Panc1 (cell line): ENCODE measurements at places on chromosomes 3 and 15. TPM values are rescaled to one million over a fixed set of nuclear protein-coding genes. Genes with fewer than 3 reads are reported as not detected.

DNA sequence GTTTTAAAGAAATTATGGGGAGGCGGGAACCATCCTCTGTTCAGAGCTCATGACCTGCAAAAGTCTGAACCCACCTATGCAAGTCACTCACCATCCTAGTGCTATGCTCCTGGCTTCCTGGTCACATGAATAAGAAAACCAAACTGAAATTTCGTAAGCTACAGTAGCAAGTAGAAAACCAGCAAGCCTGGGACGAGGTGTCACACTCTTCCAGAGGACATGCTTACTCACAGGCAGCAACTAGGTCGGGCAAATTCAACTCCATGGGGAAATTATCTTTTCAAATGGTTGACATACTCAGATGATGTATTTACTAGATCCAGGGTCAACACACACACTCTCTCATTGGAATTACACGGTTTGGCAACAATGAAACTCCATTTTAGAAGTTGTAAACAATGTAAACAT is 31.3 kb downstream of the LDHAL6B start:
- DNase-seq = no peak

DNA sequence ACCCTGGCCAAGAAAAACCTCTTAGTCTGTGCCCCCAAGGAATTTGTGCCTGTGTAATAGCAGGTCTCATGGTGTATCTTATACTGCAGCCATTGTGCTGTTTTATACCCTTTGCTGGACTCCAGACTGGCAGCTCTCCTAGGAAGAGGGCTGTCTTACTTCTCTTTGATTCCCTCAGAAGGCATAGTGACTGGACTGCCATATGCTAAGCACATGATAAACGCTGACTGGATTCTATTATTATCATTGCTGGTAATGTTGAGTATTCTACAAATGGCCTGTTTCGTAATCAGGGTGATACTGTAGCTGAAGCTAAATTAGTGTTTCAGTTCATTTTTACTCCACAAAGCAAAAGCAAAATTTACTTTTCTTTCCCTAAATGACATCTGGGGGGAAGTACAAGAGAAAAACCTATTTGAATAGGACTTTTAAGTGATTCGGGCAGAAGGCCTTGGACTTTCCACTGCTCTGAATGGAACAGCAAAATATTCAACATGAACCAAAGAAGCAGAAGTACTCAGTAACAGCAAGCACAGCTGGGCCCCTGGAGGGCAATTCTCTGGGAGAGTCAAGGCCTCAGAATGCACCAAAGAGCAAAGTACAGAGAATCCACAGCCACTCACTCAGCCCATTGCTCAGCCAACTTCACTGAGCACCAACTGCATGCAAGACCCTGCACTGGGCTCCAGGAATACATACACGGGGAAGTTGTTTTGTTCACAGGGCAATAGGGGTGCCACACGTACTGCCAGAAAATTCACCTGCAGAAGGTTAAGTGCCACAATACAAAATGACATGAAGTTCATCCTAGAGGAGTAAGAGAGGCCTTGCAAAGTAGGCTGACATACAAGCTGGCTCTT is 7.9 kb upstream of the BCL2A1 start:
- DNase-seq = no peak

LCTL gene
- not detected for total RNA-seq

DNA sequence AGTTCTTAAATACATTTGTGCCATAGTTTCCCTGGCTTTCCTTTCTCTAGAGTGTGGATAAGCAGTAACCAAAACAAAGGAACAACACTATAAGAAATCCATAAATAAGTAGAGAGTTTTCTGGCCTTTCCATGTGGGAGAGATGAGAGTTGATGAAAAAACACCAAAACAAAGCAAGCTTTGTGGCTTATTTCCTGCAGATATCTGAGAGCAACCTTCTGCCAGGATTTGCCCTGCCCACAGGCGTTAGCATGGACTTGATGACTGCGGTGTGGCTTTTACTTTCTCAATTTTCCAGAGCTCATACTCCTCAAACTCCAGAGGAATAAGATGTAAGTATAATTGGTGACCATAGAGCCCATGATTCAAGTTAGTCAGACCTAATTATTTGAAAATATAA is 194.9 kb downstream of the RAP2B start:
- no peak for DNase-seq

PDE8A gene
- total RNA-seq = 40.0 TPM

CLEC3B gene
- not detected for total RNA-seq

PRR23B gene
- total RNA-seq = not detected

GRCh38 chr3:5006755-5007202 is 27.5 kb downstream of the BHLHE40 start:
- no peak for DNase-seq

DNA sequence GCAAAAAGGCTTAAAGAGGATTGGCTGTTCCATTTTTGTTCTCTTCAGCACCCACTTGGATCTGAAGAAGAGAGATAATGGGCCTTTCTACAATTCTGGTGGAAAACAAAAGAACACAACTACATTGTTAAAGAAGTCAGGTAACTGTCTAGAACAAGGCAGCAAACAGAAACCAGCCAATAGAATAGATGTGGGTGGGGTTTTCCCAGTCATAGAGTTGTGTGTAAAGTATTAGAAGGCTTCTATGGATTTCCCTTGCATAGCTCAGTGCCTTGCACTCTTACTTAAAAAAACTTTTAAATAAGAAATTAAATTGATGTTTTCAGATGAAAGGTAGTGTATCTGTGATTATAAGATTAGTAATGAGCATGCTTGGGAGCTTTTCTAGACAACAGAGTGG is 462.7 kb upstream of the ATP11B start:
- DNase-seq = no peak

TRPM1 gene
- not detected for total RNA-seq

AGTR1 gene
- 0.28 TPM for total RNA-seq

- DNase-seq = no peak
Measured at GRCh38 chr15:74129586-74130154, 716 bp upstream of the ISLR2 start.

GRCh38 chr3:47227678-47228077 is 54.9 kb downstream of the KIF9 start:
- DNase-seq = no peak

PIGZ gene
- total RNA-seq = 6.3 TPM

SLC22A13 gene
- 0.33 TPM for total RNA-seq

DNA sequence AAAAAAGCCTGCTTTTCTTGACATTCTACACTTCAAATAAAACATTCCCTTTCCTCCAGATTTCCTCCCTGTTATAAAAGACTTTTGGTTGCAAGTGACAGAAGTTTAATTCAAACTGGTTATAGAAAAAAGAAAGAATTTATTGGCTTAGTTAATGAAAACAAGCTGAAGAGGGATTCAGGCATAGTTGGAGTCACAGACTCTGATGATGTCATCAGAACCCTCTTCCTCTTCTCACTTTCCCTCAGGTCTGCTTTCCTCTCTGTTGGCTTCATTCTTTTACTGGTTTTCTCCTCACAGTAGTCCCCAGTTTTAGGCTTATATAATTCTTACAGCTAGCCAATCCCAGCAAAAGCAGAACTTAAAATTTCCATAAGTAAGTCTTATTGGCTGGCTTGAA is 32.0 kb upstream of the MBNL1 start:
- DNase-seq = no peak

DNA sequence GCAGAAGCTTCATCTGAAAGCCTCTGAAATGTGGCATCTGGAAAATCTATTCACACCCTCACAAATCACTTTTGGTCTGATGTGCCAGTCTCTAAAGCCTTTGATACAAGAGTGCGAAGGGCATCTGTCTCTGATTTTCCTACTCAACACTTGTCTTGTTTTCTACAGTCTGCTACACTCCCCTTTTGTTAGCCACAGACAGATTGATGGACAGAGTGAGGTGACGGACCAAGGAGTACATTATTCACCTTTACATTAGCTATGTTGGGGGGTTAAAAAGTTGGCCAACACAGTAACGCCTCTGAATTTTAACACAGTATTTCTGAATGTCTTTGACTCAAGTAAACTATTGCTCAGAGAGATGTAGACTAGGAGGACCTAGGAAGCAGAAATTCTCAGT is 63.1 kb downstream of the TNIK start:
- no peak for DNase-seq

DNA sequence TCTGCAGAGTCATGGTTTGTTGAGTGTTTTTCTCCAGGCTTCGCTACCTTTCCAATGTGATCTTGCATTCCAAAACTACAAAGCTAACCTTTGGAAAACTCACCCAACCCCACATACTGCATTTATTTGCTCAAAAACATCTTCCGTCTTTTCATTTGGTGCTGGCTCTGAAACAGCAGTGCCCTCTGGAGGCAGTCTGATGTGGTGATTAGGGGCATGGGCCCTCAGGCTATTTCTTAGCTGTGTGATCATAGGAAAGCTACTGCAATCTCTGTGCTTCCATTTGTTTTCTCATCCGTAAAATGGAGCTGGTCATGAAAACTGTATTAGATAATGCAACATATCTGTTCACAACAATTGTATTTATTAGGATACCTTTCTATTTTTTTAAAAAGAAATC is 47.0 kb downstream of the MTHFS start:
- no peak for DNase-seq

DNA sequence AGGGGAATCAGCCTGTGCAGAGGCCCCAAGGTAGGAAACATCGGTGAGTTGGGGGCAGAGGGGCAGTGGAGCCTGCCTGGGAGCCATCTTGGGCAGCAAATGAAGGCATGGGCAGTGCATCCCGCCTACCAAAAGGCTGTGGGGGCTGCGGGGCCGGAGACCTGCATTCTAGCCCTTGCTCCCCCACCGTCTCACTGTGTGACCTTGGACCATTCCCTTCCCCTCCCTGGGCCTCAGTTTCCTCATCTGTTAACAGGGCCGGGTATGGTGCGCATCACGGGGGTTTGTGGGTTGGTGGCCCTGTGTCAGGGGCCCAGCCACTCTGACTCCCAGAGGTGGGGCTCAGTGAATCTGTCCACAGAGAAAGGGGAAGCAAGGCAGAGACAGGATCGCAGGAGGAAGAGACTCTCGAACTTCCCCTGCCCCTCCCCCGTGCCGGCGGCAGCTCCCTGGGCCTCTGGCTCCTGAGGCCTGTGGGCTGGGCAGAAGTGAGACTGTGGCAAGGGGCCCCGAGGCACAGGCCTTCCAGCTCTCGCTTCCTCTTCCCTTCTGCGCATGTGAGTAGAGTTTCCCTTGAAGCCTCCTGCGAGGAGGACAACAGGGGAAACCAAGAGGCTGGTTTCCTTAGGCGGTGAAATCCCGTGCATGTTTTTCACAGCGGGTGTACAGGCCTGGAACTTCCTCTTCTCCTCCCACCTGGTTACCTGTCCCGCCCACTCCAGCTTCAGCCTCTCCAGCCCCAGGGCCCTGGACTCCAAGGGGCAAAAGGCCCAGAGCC is 42.9 kb downstream of the IDH2 start:
- no peak for DNase-seq

GRCh38 chr15:38699633-38700230 is 135.1 kb upstream of the RASGRP1 start:
- no peak for DNase-seq

GRCh38 chr3:171936191-171936841 is 93.2 kb downstream of the TMEM212 start:
- DNase-seq = no peak

DNA sequence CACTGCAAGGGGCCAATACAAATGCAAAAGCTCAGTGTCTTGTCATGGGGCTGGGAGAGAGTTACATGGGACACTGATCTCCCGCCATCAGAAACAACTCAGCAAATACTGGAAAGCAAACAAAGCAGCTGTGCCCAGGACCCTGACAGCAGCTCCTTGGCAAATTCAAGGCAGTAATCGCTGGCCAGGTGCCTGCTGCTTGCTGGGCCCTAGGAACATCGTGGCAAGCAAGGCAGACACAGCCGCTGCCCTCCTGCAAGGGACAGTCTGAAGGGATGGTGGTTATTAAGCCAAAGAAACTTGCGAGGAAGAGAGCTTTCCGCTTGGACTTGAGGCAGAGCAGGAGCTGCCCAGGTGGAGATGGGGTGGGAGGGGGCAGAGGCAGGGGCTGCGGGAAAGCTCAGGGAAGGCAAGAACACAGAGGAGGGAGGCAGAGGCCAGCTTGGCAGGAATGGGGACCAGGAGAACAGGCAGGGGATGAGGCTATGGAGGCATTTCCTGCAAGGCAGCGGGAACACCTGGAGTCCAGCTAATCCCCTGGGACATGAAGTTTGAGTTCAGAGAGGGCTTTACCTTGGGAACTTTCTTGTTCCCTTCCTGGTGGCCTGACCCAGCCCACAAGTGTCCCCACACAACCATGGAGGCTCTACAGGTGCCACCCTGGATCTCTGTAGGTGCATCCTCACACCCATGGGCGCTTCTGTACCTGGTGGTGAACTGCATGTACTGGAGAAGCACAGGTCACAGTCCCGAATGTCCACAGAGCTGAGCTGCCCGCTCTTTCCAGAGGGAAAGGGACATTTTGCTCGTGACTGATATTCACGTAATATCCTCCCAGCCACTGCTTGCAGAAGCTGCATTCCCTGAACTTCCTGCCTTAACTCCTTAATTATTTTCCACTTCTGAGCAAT is 78.7 kb upstream of the ATP2B2 start:
- DNase-seq = no peak

DNA sequence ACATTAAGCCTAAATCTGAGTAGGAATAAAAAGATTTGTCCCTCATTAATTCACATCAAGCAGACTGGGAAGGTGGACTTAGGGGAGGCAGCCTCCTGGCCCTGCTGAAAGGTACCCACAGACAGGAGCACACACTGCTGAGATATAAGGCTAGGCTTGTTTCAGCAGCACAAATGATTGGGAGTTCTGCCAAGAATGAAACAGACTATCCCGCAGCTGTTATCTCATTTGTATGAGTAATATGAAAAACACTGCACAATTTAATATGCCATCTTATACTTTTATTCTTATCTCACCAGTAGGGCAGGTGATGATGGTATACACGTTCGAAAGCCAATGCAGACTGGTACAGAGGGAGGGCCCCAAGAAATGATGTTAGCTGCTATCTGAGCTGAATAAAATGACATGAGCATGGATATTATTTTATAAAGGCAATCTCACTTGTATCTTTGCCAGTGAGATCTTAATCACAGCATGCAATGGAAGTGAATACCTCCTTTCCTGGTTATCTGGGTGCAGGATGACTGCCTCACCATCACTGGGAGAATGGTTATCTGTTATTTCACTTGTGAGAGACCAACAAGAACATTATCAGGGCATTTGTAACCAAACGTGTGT is 258.7 kb upstream of the PPP2R3A start:
- no peak for DNase-seq

SMCO1 gene
- total RNA-seq = not detected

DNA sequence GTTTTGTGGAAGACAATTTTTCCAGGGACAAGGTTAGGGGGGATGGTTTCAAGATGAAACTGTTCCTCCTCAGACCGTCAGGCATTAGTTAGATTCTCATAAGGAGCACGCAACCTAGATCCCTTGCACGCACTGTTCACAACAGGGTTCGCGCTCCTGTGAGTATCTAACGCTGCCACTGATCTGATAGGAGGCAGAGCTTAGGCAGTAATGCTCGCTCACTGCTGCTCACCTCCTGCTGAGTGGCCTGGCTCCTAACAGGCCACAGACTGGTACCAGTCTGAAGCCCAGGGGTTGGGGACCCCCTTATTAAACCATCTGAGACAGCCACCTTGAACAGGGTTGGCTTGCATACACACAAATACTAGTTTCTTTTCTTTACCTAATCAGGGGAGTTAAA is 13.5 kb upstream of the IMPG2 start:
- no peak for DNase-seq
